Fibroblast of lung (primary cell): ENCODE measurements at places on chromosomes 4 and X.

DNA sequence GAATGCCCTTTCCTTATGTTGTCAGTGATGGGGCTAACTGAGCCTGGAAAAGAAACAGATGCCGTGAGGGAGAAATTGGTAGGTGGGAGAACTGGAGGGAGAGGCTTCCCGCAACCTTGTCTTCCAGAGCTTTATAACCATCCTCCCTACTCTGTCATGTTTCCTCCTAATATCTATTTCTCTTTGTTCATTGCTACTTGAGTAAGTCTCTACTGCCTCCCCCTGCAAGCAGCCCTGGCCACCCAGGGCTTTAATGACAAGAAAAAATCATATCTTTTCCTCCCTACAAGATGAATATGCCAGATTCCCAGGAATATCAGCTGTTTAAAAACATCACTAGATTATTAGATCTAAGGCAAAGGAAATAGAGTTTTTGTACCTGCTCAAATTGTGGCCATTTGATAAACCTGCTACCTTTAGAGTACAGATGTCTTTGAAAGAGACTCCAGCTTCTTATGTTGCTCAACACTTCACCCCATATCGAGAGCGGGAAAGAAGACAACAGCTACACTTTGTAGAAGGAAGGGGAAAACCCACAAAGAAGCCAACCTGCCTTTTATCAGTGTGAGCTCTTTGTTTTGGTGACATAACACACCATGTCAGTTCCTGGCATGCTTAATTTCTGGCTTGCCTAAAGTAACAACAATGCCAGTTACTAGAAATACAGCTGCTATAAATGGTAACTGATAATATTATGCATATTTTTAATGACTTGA, 186.6 kb upstream of the LEF1 start:
- no peak for DNase-seq

GRCh38 chr4:10053635-10054453, 32.5 kb upstream of the SLC2A9 start:
- no peak for DNase-seq

DNA sequence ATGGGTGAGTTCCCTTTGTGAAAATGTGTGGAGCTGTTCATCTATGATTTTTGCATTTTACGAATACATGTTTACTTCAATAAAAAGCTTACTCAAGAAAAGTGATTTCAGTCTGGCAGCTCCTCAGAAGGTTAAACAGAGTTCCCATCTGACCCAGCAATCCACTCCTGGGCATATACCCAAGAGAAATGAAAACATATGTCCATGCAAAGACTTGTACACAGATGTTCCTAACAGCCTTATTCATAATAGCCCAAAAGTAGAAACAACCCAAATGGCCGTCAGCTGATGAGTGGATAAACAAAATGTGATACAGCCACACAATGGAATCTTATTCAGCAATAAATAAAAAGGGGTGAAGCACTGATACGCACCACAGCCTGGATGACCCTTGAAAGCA, 20.8 kb downstream of the CLCN4 start:
- peak; percentile 30 for DNase-seq

GRCh38 chr4:54449999-54450398, 207.8 kb upstream of the KIT start:
- no peak for DNase-seq

- peak; percentile 52 for DNase-seq
Observed at GRCh38 chrX:104325213-104325585, 70.5 kb upstream of the ESX1 start.

GRCh38 chrX:46620505-46620904, 46.9 kb downstream of the CHST7 start:
- DNase-seq: no peak

DNA sequence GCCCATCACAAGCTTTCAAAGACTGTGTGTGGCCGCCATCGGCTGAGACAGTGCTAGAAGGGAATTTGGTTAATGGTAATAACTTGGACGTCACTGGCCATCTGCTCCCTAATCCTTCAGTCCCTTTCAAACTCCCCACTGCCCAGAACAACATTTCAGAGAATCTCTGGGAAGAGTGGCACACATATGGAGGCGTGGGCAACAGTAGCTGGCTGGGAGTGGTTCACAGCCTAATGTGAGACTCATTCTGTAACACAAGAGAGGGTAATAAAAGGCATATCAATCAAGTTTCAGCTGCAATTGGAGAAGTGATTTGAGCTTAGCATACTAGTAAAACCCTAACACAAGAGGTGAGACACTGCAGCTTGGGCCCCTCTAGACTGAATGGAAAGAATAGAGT, 15.4 kb downstream of the SMIM10 start:
- DNase-seq: no peak

- DNase-seq: no peak
Observed at GRCh38 chr4:117284736-117285135, 199.4 kb upstream of the TRAM1L1 start.

DNA sequence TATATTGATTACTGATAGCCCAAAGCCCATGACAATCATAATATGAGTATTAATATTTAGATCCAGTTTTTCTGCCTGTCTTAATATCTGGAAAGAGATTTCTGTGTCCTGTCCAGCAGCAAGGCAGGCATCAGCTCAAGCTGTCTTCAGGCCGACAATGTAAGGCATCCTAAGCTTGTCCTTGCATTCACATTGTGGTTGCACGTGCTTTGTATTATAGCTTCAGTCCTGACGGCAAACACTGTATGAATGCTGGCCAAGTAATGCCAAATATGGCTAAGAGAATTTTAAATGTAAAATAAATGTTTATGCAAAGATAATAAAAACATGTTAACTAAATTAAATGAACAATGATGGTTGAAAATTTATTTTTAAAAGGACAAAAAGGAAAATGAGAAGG, 255.7 kb upstream of the RPS6KA3 start:
- peak; percentile 56 for DNase-seq

- no peak for DNase-seq
Observed at GRCh38 chrX:143165778-143166177, 140.1 kb downstream of the SPANXN4 start.

- no peak for DNase-seq
Observed at GRCh38 chrX:154481911-154482601, 3.0 kb upstream of the LAGE3 start.

DNA sequence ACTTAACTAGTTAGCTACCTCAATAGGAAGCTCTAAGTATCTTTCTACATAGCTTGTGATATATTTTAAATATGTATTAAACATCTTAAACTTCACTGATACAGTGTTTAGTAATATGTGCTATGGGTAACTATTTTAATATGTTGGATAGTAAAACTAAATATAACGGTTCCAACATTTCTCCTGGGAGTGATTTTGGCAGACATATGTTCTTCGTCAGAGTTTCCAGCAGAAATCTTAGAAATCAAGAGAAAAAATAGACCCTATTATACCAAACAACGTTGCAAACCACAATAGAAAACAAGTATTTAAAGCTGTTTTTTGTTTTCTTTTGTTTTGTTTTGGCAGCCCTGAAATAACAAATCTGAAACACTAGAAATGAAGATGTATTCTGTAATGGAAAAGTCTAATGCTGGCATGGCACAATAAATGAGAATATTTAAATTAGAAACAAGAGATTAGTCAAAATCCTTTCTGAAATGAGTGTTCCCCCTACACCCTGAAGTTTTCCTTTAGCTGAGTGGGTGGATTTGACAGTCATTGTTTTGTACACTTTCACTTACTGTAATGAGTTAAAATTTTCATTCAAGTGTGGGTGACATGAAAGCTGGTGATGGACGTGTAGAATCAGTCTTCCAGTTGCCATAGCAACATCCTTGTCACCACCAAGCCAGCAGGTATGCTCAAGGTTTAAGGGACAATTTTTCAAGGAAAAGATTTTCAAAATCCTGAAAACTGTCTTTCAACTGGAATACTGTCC, 233.5 kb downstream of the SCFD2 start:
- peak; percentile 36 for DNase-seq

GRCh38 chr4:58566260-58566659, 1456.1 kb upstream of the IGFBP7 start:
- DNase-seq: no peak

GRCh38 chr4:92952426-92952825, 648.7 kb downstream of the GRID2 start:
- no peak for DNase-seq

- no peak for DNase-seq
Observed at GRCh38 chr4:74770226-74770910, 24.0 kb downstream of the BTC start.

DNA sequence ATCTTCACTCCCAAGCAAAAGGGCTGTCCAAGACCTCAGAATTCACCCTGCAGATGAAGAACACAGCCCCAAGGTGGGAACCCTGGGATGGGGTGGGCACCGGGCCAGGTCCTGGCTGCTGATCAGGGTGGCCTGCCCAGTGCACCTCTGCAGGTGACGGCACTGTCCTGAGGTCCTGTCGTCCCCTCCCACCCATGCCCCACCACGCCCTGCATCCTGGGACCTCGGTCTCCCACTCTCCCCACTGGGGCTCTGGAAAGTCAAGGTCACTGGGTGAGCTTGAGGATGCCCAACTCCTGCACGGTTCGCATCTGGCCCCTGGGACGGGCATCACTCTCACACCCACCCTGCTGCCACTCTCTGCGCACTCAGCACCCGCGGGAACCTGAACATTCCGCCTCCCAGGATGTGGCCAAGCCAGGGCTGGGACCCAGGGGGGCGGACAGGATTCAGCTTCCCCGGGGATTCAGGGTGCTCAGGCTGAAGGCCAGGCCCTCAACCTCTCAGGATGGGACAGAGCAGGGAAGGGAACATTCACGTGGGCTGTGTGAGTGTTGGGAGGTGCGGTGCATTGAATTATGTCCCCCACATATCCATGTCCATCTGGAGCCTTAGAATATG, 115.9 kb downstream of the CPZ start:
- DNase-seq: no peak

DNA sequence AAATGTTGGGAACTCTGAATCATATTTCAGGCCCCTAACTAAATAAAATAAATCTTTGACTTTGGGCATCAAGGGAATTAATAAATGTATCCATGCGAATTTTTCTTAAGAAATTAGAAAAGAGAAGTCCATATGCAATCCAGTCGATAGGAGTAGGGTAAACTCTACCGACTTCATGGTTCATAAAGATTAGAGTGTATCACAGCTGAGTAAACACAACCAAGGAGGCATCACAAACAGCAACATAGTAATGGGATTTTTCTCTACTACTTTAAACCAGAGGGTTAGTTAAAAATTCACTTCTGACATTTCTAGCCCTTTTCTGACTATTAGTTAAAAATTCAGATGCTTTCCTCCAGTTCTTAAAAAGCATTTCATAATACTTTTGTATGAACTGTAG, 19.9 kb downstream of the SEPTIN11 start:
- no peak for DNase-seq

DNA sequence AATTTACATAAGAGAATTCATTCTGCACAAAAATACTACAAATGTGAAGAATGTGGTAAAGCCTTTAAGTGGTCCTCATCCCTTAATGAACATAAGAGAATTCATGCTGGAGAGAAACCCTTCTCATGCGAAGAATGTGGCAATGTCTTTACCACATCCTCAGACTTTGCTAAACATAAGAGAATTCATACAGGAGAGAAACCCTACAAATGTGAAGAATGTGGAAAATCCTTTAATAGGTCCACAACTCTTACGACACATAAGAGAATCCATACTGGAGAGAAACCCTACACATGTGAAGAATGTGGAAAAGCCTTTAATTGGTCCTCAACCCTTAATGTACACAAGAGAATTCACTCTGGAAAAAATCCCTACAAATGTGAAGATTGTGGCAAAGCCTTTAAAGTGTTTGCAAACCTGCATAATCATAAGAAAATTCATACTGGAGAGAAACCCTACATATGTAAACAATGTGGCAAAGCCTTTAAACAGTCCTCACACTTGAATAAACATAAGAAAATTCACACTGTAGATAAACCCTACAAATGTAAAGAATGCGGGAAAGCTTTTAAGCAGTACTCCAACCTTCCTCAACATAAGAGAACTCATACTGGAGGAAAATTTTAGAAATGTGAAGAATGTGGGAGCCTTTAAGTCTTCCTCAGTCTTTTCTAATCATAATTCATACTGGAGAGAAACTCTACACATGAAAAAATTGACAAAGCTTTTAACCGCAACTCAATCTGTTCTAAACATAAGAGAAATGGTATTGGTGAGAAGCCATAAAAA, 37.4 kb downstream of the ZNF718 start:
- peak; percentile 7 for DNase-seq

DNA sequence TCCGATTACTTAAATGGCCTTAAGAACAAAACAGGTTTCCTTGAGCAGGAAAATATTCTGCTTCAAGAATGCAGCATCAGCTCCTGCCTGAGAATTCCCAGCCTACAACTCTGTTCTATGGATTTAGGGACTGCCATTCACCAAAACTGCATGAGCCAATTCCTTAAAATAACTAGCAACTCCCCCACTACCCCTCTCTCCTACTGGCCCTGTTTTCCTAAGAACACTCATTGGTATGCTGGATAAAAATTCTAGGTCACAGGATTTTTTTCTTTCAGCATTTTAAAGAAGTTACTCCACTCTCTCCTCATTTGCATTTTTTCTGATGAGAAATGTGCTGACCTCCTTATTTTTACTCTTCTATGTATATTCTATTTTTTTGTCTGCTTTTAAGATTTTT, 347.1 kb downstream of the IDS start:
- DNase-seq: no peak

- no peak for DNase-seq
Observed at GRCh38 chr4:24671849-24672248, 87.5 kb upstream of the DHX15 start.

DNA sequence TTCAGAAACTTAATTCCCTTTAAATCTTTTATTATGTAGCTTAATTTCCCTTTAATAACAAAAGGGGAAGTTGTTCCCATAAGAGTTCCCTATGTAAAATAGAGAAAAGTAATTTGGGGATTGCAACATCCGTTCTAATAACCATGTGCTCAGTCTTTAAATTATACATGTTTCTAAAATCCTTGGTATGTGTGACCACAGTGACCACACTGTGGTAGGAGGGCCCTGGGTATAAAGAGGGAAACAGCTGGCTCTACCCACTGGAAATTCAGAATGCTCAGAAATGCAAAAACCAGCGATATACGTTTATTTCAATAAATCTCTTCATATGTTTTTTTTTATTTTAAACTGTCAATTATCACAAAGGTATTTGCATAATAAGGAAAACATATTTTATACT, 219.1 kb downstream of the FGF13 start:
- DNase-seq: no peak

GRCh38 chr4:105569057-105569865, 16.8 kb downstream of the ARHGEF38 start:
- DNase-seq: no peak

GRCh38 chrX:357693-358471, 28.8 kb downstream of the PPP2R3B start:
- no peak for DNase-seq
